ENCODE measurements at places on chromosomes 3 and 15.

DNA sequence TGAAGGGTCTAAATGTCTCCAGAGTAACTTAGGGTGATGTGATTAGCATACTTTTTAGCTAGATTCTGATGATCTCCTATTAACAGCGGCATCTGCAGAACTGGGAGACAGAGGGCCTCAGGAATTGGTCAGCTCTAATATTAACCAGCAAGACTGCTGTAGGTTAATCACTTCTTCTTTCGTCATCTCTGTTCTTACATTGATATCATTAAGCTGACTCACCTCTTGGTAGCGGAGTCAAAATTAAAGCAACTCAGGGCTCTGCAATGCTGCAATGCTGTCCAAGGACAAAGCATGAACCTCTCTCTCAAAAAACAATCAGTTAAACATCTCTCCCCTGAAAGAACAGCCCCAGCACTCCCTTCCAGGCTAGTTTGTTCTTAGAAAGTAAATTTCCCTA is 57.5 kb upstream of the TRA2B start:
- no peak for DNase-seq

- DNase-seq: no peak
Observed at GRCh38 chr3:49751501-49751900, 27.8 kb upstream of the GMPPB start.

GRCh38 chr3:188338086-188338485 is 184.1 kb downstream of the LPP start:
- DNase-seq: no peak

GRCh38 chr3:194654443-194654842 is 17.5 kb downstream of the LSG1 start:
- DNase-seq: no peak

DNA sequence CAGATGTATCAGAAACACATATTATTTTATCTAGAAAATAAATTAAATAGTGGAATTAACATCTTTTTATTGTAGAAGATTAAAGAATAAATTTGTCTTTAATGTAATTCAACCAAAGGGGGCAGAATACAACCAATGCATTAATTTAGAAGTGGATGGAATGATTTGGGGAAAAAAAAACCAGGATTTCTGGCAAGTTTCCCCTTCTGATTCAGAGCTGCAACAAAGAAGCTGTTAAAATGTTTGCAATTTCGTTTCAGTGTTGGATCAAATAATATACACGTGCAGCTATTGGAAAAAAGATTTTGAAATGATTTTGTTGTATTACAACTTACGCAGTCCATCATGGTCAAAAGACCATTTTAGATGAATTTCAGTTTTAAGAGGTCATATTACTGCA is 71.6 kb upstream of the ZNF280D start:
- no peak for DNase-seq

- no peak for DNase-seq
Observed at GRCh38 chr3:58627570-58627885, 39.0 kb downstream of the FAM3D start.

DNA sequence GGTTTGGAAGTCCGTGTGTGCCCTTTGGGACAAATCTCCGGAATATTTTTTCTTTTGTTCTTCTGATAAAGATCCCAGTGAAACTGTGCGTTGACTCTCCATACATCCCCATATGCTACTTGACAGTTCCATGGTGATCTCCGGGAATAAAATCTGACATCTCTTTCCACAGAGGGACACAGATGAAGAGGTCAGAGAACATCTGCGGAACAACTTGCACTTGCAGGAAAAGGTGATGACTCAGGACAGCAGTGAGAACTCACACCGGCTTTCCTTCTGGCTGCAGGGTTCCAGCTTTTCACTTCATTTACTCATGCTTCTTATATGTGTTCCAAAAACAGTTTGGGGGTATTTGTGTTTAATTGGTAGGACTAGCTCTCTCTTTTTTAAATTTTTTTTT is 157.5 kb upstream of the CHRM5 start:
- no peak for DNase-seq

DNA sequence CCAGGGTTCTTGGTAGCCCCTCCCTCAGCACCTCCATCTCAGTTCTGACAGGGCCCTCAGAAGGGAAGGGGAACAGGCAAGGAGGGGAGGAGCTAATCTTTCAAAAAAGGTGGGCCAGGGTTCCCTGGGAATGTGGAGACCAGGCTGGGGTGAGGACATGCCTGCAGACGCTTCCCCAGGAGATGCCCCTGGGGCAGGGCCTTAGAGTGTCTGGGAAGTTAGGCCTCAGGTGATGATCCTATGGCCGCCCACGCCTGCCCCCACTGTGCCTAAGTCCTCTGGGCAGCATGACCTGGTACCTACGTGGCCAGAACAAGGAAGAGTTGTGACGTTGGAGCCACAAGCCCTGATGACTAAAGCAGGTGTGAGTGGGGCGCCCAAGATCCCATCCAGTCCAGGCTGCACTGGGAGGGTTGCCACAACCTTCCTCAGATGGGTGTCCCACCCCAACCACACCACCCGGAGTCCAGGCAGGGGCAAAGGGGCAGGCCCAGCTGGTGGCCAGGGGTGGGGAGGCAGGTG is 3.9 kb upstream of the SEMA3B start:
- no peak for DNase-seq
